ENCODE measurements at places on chromosomes 6 and 20. TPM values are rescaled to one million over a fixed set of nuclear protein-coding genes. Genes with fewer than 3 reads are reported as not detected.

GCM1 gene
- not detected for total RNA-seq

- DNase-seq: no peak
Observed at GRCh38 chr6:157961832-157962575, 19.7 kb upstream of the SYNJ2 start.

DNA sequence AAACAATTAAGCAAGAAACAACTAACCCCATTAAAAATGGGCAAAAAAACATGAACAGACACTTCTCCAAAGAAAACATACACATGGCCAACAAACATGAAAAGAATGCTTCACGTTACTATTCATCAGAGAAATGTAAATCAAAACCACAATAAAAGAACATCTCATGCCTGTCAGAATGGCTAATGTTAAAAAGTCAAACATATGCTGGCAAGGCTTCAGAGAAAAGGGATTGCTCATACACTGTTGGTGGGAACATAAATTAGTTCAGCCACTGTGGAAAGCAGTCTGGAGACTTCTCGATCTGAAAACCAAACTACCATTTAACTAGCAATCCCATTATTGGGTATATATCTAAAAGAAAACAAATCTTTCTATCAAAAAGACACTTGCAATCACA is 217.5 kb downstream of the TINAG start:
- DNase-seq: peak; percentile 43

DNA sequence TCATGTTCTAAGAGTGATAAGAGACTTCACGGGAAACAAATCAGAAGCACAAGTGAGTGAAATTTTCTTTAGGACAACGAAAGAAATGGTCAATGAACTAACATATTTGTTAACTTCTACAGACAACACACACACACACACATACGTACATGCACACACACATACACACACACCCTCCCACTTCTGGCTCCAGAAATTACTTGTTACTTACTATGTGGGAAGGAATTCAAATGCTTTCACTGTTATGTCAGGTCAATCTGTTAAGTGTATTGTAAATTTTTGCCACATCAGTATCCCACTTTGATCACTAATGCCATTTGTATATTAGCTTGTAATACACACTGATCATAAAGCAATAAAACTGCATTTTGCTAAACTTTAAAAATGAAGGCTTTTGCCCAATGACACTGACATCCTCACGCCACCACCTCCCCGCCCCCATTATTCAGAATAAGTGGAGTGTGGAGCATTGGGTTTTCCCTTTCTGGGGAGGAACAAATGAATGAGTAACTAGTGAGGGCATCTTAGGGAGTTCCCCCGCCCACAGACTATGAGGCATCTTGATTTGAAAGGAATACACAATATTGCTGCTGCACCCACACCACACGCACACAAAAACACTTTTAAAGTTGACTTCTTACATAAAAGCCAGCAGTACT is 76.2 kb downstream of the ATXN1 start:
- DNase-seq: peak; percentile 85

DNA sequence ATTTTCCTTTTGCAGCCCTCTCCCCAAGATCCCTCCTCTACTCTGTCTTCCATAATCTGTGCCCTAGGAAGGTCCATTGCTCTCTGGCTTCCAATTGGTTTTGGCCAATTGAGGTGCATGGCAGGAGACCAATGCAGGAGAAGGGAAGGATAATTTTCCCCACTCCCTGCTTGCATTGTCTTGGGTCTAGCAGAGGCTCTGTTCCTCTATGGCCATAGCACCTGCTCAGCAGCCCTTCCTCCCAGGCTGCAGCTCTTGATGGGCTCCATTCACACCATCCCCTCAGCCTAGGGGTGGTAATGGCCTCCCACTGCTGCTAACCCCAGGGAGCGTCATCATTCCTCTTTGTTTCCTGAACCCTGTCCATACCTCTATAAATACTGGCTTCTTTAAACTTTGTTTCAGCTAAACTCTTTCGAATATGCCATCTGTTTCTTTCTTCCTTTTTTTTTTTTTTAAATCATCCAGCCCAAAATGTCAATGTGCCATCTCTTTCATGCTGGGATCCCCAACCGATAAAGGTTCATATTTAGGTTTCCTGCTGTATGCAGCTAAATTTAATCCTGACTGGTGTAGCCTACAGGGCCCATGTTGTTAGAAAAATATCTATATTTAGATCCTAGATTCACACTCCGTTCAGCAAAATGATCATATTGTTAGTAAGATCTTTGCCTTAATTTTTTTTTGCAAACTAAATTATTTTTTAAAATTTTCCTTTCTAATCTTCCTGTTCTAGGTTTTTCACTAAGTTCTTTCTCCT is 63.8 kb downstream of the HECA start:
- no peak for DNase-seq

DNA sequence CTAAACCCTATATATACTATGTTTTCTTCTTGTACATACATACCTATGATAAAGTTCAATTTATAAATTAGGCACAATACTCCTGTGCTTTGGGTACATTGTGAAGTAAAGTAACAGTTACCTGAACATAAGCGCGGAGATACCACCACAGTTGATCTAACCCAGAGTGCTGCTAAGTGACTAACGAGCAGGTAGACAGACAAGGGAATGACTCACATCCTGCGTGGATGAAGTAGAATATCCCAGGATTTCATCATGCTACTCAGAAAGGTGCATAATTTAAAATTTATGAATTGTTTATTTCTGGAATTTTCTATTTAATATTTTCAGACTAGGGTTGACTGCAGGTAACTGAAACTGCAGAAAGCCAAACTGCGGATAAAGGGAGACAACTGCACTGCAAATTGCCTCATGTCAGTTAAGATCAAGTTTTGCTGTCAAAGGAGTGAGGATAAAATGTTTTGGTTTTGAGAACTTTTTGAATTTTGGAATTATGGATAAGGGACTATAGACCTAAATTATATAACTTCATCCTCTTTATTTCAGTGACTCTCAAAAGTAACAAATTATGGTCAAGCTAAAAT is 14.4 kb downstream of the MKKS start:
- peak; percentile 84 for DNase-seq

DNA sequence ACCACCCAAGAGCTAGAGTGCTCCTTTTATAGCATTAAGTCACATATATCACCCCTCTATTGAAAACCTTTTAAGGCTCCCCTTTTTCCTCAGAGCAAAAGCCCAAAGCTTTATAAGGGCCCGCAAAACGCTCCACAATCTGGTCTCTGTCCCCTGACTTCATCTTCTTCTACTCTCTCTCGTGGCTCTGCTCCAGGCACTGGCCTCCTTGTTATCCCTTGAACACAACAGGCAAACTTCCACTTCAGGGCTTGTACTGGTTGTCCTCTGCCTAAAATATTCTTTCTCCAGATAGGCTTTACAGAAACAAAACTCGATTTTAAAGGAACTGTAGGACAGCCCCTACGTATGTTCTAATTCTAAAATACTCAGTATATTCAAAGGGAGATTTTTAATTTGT is 44.0 kb upstream of the SPDEF start:
- no peak for DNase-seq
